ENCODE measurements at places on chromosomes 16 and 17. TPM values are rescaled to one million over a fixed set of nuclear protein-coding genes. Genes with fewer than 3 reads are reported as not detected.

The KCNG4 gene
- total RNA-seq: not detected

DNA sequence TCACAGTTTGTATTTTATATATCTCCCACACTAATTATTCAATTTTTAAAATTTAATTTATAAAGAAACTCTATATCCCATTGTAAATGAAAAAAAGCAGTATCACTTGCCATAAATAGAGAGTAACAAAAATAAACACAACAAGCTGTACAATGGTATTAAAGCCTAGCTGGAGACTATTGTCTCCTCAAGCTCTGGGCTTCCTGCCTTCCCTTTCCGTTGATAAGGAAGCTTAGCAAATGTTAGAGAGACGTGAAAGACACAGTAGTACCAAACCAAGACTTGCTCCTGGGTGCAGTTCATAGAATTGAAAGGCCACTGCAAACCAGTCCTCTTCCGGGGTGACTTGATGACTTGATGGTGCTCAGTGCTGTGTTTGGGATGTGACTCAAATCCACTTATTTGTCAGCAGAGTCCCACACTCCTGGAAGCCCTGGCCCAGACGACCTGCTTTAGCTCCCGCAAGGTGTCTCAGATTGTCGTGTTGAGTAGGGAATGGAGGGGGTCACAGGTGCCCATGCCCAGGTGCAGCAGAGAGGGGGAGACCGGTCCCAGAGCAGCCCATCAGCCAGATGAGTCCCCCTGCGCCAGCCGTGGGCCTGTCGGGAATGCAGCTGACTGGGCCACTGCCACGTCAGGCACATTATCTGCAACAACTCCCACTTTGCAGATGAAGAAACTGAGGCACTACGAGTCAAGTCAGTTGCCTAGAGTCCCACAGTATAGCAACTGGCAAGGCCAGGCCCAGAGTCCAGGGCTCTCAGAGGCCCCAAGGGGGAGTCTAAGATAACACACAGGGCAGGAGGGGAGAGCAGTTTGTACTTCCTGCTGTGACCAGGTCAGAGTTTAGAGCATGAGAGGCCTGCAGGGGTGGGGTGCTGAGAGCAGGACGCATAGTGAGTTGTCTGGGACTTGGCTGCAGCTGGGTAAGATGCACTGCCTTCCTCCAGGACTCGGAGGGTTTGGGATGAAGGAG, 40.5 kb downstream of the PSME3IP1 start:
- no peak overlapping the region for H3K27ac ChIP-seq
- no peaks in the 10 kb centered on the region for H3K27me3 ChIP-seq
- peaks cover 25% of the 10 kb centered on the region for H3K4me1 ChIP-seq
- no peak for DNase-seq

GRCh38 chr17:79464318-79465010, 146.4 kb downstream of the RBFOX3 start:
- H3K36me3 ChIP-seq: no peaks in the 10 kb centered on the region
- H3K4me3 ChIP-seq: no peak overlapping the region
- H3K27ac ChIP-seq: no peak overlapping the region
- H3K27me3 ChIP-seq: no peaks in the 10 kb centered on the region
- H3K4me1 ChIP-seq: no peaks in the 10 kb centered on the region

- no peaks in the 10 kb centered on the region for H3K36me3 ChIP-seq
- DNase-seq: no peak
- no peak overlapping the region for H3K27ac ChIP-seq
- H3K4me3 ChIP-seq: no peak overlapping the region
Observed at GRCh38 chr16:18958621-18959029, 25.1 kb upstream of the TMC7 start.

DNA sequence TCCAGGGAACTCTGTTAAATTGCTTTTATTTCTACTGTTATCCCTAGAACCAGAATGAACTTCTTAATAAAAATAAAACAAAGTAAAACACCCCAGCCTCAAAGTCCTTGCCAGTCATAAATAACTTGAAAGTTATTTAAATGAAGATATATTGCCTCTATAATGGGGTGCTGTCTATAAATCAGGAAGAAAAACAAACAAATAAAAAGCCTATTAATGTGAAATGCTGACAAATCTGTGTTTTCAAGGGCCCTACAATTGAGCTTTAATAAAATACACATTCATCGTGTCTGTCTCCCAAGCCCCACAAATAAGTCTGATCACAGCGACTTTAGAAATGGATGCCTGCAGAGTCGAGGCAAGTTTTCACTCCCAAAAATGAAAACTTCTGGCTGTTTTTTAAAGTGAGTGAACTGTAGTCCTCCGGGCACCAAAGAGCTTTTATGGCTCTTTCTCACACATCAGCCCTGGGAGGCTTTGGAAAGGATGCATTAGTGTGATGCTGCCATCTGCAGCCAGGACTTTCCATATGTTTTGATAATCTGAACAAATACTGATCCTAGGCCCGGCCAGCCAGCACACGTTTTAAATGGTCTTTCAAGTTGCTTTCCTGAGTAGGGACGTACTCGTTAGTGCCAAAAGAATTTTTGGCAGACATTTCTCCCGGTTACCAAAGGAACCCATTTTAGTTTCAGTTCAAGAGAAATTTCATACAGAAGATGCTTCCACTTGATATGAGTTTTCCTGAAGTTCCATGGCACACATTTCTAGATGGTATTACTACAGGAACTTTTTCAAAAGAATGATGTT, 16.3 kb downstream of the NACA2 start:
- H3K36me3 ChIP-seq: no peaks in the 10 kb centered on the region
- no peak overlapping the region for H3K27ac ChIP-seq
- H3K4me1 ChIP-seq: no peaks in the 10 kb centered on the region
- DNase-seq: no peak
- no peak overlapping the region for H3K4me3 ChIP-seq

DNA sequence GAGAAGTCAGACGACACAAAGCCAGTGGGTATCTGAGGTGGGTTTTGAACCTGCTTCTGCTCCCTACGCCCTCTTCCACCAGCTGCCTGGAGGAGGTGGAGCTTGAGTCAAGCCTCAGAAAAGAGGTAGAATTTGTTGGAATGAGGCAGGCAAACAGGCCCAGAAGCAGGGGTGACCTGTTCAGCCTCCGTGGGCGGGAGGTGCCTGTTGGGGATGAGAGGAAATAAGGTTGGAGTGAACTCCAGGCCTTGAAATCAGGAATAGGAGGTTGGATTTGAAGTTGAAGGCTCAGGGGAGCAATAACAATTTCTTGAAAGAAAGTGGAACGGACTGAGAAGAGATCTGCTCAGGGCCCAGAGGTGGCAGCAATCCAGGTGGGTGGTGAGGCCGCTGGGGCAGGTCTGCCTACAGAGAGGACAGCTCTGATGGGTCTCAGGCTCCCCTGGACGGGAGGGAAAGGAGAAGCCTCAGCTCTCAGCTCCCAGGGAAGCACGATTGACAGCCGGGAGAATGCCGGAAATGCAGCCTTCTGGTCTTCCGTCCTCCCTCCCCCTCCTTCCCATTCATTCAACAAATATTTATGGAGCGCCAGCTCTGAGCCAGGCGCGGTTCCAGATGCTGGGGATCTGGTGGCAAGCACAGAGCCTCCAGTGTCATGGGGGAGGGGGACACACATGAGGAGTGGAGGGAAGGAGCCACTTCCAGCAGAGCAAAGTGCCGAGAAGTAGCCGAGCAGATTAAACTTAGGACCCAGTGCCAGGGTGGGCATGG, 61.9 kb upstream of the CIBAR2 start:
- no peak overlapping the region for H3K27ac ChIP-seq
- H3K36me3 ChIP-seq: no peaks in the 10 kb centered on the region
- DNase-seq: no peak

DNA sequence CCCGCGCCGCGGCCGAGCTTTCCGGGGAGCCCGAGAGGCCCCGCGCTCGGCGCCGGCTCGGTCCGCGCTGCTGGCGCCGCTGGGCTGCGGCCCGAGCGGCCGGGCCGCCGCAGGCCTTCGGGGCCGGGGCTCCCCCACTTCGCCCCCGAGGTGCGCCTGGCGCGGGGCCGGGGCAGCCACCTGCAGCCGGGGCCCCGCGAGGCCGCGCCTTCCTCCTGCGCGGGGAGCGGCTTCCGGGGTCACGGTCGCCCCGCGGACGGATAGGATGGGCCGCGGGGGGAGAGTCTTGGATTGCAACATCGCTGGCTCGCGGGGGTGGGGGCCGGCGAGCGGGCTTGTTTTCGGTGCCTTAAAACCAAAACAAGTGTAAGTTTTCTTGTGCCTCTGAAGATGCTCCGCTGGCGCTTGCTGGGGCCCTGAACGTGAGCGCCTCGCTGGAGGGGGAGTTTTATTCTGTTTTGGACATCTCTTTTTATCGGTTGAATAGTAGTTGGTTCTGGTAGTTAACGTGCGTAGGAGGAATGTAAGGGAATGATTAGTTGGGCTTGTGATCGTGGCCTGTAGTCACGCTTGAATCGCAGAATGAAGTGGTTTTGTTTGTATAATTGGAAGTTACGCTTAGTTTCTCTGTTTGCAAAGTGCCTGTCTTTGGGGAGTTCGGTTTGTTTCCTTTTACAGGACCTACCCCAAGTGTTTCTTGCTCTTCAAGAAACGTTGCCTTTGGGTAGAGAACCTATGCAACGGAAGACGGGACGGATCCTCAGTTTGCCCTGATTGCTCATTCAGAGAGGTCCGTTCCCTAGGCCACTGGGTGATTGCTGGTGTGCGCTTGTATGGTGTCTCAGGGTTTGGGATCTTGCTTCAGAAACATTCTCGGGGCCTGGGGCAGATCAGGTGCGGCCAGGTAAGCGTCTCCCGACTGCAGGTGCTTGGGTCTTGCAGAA, 724 bp downstream of the UBE2I start:
- peak overlapping the region; percentile 100 for H3K4me3 ChIP-seq
- peaks cover 28% of the 10 kb centered on the region for H3K4me1 ChIP-seq
- peak overlapping the region; percentile 98 for H3K27ac ChIP-seq
- H3K36me3 ChIP-seq: peaks cover 11% of the 10 kb centered on the region
- H3K27me3 ChIP-seq: no peaks in the 10 kb centered on the region
- DNase-seq: peak; percentile 77

DNA sequence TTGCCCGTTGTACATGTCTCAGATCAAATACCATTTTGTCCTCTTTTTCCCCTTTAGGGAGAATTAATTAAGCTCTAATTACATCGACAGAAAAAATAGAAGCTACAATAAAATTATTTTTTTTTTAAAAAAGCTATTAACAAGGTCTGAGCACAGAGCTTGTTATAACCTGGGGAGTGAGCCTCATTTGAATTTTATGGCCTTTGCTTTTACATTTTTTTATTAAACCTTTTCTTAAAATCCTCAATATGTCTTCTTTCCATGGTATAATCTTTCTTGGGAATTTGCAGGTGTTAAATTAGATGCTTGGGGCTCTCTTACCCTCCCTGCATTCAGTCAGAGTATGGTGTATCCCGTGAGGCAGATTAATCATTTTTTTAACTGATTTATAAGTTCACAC, 212.5 kb upstream of the XYLT1 start:
- no peak for DNase-seq
- peaks cover 4% of the 10 kb centered on the region for H3K27me3 ChIP-seq
- no peaks in the 10 kb centered on the region for H3K36me3 ChIP-seq

The RPH3AL gene
- 2.7 TPM for total RNA-seq
